ENCODE measurements at places on chromosomes 2 and 18.

- no peak for DNase-seq
These were observed 3.4 kb downstream of the CHST9 start for GRCh38 chr18:27181726-27182125.

- DNase-seq: peak; percentile 1
These were observed 161.1 kb downstream of the KCNH7 start for GRCh38 chr2:162677476-162677875.

GRCh38 chr2:216281316-216281715 is 91.0 kb downstream of the MARCHF4 start:
- DNase-seq: no peak

DNA sequence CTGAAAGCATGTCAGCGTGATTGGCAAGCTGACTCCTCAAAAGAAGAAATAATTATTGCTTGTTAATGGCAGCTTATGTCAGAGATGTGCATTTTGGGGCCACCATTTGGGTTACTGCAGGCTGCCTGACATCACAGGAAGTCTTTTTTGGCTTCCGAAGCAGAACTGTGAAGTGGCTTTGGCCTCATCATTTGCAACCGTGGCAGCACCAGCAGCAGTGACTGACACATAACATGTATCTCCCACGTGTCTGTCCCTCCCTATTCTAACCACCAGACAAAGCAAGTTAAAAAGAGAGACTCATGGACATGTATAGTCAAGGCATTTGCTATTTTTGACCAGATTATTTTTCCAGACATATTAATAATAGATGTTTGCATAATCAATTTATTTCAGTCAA is 488.7 kb upstream of the ACVR2A start:
- no peak for DNase-seq

DNA sequence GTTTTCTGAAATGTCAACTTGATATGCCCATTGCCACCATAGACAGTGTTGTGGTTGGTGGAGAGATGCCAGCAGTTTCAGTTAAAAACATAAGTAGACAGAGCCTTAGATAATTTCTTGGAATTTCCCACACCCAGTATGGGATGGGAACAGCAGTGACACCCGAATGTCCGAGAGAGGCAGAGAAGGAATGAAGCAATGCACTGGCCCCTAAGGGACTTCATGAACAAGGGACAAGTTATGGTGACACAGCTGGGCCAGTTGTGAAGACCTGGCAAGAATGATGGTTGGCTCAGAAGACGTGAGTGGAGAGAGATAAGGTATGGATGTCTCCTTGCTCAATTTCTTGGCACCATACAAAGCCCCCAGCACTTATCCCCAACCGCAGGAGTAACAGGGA is 165.2 kb upstream of the APCDD1 start:
- no peak for DNase-seq

GRCh38 chr18:2536493-2536892 is 34.8 kb downstream of the METTL4 start:
- DNase-seq: no peak

DNA sequence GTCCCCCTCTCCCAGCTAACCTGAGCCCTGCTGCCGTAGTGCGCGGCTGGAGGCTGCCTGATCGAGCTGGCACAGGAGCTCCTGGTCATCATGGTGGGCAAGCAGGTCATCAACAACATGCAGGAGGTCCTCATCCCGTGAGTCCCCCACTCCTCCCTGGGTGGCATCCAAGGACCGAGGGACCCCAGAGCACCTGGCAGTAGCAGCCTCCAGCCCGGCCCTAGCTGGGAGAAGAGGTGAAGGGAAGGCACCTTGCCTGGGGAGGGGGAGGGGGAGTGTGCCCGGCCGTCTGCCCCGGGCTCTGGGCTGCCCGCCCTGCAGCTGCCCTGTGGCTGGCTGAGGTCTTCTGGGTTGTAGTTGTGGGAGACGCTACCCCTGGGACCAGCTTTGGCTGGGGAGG is 26.3 kb downstream of the ANO7 start:
- no peak for DNase-seq

Measured in GM23248 (cell line).